Activated CD4-positive, alpha-beta T cell treated with anti-CD3 and anti-CD28 coated beads, Interleukin-2, amount 10 ng/mL, durations not matched to agents 7 days and 5 days (primary cell): ENCODE measurements at places on chromosomes 11 and 22.

DNA sequence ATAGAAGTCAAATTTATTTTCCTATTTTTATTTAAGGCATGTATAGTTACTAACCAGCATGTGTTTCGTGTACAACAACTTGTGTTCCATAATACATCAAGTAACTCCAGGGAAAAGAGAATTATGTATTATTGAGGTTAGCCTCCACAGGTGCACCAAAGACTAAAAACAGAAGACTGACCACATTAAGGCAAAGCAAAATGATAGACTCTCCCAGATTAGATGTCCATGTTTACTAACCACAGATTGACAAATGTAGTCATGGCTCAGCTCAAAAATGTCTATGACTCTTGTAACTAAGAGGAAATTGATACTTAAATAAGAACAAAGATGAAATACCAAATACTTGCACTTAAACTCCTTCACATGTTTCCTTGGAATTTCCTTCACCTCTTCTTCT lies 238.5 kb downstream of the METTL15 start:
- DNase-seq: no peak

DNA sequence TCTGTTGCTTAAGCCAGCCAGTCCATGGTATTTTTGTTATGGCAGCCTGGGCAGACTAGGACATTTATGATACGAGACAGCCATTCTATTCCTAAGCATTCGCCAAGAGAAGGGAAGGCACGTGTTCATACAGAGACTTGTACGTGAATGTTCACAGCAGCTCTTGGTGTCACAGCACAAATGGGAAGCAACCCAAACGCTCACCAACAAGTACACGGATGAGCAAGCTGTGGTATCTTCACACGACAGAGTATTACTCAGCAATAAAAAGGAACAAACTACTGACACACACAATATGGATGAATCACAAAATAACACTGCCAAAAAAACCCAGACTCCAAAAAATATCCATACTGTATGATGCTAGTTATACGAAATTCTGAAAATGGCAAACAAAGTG lies 85.1 kb downstream of the PHF21B start:
- no peak for DNase-seq

GRCh38 chr11:86670911-86671310 lies 1.5 kb downstream of the ME3 start:
- no peak for DNase-seq

DNA sequence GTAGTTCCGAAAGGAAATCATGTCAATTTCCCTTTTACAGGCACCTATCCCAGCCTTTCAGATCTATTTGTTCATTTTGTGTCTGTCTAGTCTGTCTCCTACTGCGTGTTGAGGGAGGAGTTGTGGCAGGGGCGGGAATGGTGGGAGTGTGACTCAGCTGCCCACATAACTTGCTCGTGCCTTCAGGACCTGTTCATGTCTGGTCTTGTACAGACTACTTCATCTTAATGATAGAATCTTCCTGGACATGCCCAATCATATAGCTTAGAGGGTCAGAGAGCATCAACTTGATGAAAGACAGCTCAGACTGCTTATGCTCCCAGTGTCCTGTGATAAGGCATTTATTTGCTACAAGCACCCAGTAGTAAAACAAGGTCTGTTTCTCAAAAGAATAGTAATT lies 61.0 kb upstream of the BIRC3 start:
- no peak for DNase-seq

GRCh38 chr11:40417627-40418026 lies 1041.8 kb downstream of the LRRC4C start:
- no peak for DNase-seq

DNA sequence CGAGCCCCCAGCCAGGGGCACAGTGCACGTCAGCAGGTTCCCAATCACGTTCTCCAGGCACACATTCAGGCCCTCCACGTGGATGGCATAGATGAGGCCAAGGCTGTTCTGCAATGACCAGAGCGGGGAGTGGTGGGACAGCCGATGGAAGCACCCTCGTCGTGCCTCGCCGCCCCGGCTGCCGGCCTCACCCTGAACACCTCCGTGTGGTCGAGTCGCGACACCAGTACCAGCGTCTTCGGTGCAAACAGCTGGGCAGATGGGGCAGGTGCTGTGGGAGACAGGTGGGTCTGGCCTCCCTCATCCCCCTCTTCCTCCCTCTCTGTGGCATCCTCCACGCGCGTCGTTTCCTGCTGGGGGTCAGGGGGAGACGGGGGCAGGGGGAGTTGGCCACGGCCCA lies 7.5 kb downstream of the SBF1 start:
- no peak for DNase-seq

GRCh38 chr11:64769283-64769682 lies 9.1 kb downstream of the SF1 start:
- DNase-seq: no peak

DNA sequence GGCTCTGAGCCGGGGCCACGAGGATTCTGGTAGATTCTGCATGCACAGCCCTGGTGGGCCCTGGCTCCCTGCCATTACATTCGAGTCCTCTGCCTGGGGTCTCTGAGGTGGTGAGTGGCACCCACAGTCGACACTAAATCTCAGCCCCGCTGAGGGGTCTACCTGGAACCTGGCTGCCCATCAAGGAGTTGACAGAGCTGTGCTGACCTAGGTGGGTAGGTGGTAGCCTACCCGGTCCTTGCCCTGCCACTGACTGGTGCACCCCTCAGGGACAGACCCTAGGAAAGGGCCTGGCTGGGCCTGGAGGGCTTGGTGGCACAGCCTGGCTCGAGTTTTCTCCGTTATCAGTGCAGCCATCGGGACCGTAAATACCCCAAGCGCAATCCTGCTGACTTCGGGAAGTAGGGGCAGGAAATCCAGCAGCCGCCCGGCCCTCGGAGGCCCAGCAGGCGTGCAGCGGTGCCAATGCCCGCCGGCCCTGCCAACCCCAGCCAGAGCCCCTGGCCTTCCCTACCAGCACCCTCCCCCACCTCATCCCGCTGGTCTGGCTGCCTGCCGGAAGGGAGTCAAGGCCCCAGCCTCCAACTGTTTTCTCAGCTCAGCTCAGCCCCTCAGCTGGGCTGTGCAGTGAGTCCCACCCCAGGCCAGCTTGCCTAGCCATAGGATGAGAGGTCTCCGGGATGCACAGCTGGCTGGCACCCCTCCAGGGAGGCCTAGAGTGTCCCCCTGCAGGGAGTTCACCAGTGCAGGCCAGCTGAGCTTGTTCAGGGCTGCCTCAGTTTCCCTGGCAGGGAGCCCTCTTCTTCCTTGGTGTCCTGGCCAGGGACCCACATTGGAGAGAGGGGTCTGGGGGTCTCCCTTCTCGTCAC lies 80.4 kb upstream of the KCNQ1OT1 start:
- DNase-seq: no peak

GRCh38 chr11:33476945-33477606 lies 219.9 kb downstream of the HIPK3 start:
- DNase-seq: no peak

GRCh38 chr11:49221112-49221511 lies 12.7 kb upstream of the FOLH1 start:
- no peak for DNase-seq

DNA sequence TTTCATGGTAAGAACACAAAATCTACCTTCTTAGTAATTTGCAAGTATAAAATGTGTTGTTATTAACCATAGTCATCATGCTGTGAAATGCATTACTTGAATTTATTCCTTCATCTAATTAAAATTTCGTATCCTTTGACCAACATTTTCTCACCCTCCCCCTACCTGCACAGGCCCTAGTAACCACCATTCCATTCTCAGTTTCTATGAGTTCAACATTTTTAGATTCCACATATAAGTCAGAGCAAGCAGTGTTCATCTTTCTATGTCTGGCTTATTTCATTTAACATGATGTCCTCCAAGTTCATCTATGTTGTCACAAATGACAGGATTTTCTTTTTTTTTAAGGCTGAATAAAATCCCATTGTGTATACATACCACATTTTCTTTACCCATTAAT lies 43.5 kb upstream of the CCDC179 start:
- DNase-seq: no peak

- no peak for DNase-seq
Measured at GRCh38 chr22:29344137-29344536, 28.6 kb upstream of the RASL10A start.

DNA sequence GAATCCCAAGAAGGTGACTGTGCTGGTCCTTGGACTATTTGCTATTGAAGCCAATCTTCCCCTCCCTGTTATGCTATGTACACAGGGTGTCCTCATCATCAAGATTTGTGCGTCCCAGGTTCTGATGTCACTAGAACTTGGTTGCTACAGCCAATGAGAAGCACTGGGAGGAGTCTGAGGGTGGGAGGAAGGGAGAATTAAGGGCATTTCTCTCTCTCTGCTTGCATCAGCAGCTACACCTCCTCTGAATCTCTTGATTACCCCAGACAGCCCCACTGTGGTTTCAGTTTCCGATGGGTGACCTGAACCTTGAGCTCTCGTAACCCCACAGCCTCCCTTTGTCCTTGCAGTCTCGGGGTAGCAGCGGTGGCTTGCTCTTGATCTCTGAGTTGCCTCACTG lies 212.4 kb upstream of the SESN3 start:
- DNase-seq: no peak

GRCh38 chr22:32832174-32832573 lies 30.7 kb downstream of the TIMP3 start:
- no peak for DNase-seq

DNA sequence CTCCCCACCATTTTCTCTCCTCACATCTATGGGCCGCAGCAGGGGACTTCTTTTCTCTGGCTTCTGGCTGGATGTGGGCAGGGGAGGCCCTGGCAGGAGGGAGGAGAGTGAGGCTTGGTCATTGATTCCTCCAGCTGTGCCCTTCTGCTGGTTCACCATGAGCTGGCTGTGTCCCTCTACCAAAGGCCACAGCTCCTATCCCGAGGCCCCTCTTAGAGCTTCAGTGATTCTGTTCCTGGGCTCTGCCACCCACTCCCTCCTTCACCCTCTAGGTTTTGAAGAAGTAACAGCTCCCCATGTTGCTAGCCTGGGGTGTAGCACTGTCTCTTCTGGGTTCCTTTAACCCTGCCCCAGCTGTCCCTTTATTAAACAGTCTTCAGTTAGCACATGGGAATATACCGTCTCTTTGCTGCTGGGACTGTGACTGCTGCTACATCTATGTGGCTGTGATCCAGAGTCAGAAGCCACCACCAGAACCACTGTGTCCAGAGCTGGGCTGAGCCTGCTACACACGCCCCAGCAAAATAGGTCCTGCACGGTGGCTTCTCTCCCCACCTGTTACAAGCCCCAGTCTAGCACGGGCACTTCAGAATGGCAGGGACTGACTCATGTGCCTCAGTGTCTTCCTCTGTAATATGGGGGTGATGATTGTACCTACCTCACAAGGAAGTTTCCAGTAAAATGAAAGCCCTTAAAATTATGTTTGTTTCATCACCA lies 578 bp upstream of the PARVG start:
- DNase-seq: no peak

DNA sequence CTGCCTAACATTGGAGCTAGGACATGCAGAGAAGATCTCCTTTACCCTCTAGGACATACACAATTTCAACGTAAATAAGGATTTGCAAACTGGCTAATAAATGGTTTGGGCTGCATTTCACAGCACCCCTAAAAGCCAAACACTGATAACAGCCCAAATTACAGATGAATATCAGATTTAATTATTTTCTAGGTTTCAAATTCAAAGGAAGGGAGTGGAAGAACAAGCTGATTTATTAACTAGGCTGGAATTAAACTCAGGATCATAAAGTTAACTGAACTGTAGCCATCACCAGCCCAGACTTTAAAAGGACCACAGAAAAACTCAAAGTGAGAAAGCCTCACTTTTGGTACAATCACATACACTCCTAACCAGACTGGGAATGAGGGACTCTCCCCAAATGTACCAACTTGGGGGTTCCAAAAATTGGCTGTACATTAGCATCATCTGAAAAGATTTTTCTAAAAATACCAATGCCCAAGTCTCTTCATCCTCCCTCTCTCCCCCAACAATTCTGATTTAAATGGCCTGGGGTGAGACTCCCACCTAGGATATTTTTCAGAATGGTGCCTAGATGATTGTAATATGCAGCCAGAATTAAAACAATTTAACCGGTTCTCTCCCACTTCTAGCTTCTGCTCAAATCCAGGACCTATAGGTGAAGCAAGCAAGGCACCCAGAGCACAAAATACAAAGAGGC lies 43.5 kb downstream of the SYTL2 start:
- no peak for DNase-seq

DNA sequence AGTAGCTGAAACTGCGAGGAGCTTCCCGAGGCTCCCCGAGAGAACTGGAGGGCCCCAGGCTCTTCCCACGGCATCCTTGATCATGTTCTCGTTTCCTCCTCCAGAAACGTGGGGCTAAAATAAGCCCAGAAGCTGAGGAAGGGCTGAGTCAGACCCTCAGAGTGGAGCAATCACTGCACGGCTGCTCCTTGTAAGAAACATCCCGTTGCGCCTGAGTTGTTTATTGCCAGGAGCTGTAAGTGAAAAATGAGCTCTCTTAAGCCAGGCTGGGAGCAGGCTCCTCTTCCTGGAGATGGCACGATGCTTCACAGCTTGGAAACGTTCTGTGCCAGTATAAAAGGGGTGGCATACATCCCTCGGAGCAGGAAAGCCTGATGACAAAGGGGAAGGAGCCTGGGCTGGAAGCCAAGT lies 47.3 kb upstream of the SYN3 start:
- DNase-seq: no peak

DNA sequence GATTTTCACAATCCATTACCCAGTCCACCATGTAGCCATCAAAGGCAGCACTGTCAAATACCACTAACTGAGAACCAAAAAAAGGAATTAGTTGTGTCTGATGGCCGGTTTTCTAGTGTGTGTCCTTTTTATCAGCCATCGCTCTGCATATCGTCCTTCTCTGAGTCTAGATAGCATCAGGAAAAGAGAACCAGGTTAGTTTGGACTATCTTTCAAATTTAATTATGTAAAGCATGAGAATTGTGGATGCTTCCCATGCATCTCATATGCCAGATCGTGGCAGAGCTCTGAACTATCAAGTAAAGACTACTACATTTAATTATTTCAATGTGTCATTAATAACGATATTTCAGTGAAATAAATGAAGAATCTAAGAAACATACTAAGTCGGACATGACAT lies 691.9 kb downstream of the FAM181B start:
- DNase-seq: no peak

- DNase-seq: no peak
Measured at GRCh38 chr11:108587109-108587508, 6.5 kb downstream of the EXPH5 start.

DNA sequence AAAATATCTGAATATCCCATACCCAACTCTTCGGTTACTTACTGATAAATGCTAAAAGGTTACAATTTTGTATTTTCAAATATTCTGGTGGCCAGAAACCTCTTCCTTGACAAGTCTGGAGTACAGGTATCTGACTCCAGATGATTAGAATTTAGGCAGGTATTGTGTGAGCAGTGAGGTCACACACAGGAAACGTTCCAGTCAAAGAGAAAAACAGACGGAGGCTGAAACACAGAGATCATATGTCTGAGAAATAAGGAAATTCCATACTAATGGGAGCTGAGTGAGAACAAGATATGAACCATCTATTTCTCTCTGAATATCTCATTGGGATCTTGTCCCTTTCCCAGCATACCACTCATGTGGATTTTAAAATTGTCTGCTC lies 89.4 kb upstream of the IGLL5 start:
- no peak for DNase-seq

DNA sequence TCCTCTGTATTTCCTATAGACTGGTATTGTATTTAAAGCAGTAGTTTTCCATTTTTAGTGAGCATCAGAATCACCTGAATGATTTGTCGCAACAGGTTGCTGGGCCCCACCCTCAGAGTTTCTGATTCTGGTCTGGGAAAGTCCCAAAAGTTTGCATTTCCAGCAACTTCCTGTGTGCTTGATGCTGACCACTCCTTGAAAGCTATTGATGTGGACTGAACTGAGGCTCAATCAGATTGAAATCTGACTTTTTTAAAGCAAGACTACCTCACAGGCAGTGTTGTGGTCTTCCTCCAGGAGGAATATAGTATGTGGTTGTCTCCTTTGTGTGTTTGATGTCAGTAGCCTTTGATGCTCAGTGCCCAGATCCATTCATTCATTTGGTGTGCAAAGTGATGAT lies 17.2 kb upstream of the MPZL2 start:
- no peak for DNase-seq
